ENCODE measurements at places on chromosomes 12 and 14.
A peak's percentile ranks its signal among the peaks of the same experiment; 100 is the strongest.

DNA sequence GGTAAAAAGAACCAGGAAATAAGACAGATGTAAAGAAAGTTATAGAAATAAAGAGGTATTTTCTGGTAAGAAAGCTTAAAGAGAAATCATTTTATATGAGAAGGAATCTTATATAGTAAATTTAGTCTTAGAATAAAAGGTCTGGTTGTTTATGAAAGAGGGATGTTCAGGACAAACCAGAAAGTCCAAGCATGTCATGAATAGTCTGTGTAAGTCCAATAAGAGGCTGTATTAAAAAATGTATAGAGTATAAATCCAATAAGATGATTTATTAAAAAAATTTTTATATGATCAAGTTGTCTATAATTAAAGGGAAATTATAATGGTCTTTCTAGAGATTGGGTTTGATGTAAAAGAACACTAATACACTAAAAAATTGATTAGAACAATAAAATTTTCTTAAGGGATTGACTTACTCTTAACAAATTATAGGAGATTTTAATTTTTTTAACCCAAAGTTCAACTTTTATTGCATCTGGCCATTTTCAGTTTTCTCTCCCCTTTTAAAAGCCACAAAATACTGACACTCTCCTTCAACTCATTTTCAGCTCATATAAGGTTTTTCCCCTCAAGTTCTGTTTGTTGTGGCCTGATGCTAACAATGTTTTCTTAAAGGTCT lies 35.1 kb downstream of the ST8SIA1 start:
- no peak overlapping the region for H3K27ac ChIP-seq
- no peak overlapping the region for H3K4me3 ChIP-seq
- no peaks in the 10 kb centered on the region for H3K36me3 ChIP-seq
- H3K27me3 ChIP-seq = no peaks in the 10 kb centered on the region
- no peak for DNase-seq

- no peak for DNase-seq
- no peaks in the 10 kb centered on the region for H3K27me3 ChIP-seq
- peaks cover 11% of the 10 kb centered on the region for H3K4me1 ChIP-seq
- no peak overlapping the region for H3K27ac ChIP-seq
- H3K4me3 ChIP-seq = no peak overlapping the region
- no peaks in the 10 kb centered on the region for H3K36me3 ChIP-seq
Observed at GRCh38 chr12:109738878-109739665, 25.4 kb downstream of the FAM222A start.

DNA sequence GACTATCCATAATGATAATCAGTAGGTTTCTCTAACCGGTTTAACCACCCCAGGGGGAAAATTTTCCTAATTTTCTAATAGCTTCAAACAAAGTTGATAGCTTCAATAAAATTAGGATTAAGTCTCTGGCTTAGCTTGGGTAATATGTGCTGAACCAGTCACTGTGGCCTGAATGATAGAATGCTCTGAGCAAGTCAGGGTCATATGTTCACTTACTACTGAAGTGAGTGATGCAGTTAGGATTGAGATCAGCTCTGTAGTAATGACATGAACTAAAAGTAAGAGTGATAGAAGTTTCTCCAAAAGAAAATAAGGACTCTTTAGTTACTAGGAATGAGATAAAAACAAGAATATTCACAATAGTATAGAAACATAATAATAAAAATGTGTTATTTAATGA lies 32.6 kb downstream of the ETNK1 start:
- no peaks in the 10 kb centered on the region for H3K27me3 ChIP-seq
- no peak for DNase-seq

- H3K27ac ChIP-seq = peak overlapping the region; percentile 42
- H3K27me3 ChIP-seq = no peaks in the 10 kb centered on the region
- H3K4me1 ChIP-seq = peaks cover 27% of the 10 kb centered on the region
- no peak for DNase-seq
- H3K4me3 ChIP-seq = no peak overlapping the region
Observed at GRCh38 chr12:11765817-11766794, 116.6 kb downstream of the ETV6 start.

- H3K4me3 ChIP-seq = no peak overlapping the region
- peaks cover 20% of the 10 kb centered on the region for H3K4me1 ChIP-seq
- H3K36me3 ChIP-seq = peaks cover 4% of the 10 kb centered on the region
- peak overlapping the region; percentile 69 for H3K27ac ChIP-seq
- DNase-seq = peak; percentile 66
- H3K27me3 ChIP-seq = no peaks in the 10 kb centered on the region
Observed at GRCh38 chr12:12533238-12533829, 29.3 kb downstream of the DUSP16 start.

- no peaks in the 10 kb centered on the region for H3K36me3 ChIP-seq
- no peaks in the 10 kb centered on the region for H3K27me3 ChIP-seq
- no peaks in the 10 kb centered on the region for H3K4me1 ChIP-seq
- H3K4me3 ChIP-seq = no peak overlapping the region
- no peak for DNase-seq
Observed at GRCh38 chr12:121365416-121366062, 13.3 kb upstream of the ANAPC5 start.

GRCh38 chr12:52499806-52500560 lies 6.9 kb upstream of the KRT6A start:
- peaks cover 16% of the 10 kb centered on the region for H3K4me1 ChIP-seq
- H3K27me3 ChIP-seq = no peaks in the 10 kb centered on the region
- DNase-seq = no peak
- no peak overlapping the region for H3K4me3 ChIP-seq
- no peak overlapping the region for H3K27ac ChIP-seq

DNA sequence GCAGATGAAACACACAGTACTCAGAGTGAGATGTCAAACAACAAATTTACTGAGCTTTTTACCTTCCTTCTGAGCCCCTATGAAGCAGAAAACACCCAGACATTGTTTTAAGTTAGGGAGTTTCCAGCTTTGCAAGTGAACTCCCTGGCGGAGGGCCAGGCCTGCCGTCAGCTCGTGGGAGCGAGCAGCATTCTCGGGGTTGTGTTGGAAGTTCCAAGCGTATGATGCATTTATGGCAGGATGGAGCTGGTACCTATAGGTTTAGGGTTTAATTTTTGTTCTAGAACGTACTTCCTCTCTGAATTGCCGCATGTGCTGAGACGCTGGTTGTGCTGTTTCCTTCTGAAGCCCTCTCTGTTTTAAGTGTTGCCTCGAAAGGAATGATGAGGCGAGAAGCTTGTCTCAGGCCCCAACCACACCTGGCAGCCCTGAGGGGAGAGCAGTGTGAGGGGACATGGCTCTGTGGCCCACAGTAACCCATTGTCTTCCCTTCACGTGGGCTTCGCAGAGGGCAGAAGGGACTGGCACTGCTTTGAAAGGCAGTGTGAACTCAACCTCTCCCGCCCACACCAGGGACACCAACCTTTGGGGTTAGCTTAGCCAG lies 76.6 kb downstream of the SSPN start:
- H3K4me3 ChIP-seq = no peak overlapping the region
- H3K27me3 ChIP-seq = no peaks in the 10 kb centered on the region
- peaks cover 50% of the 10 kb centered on the region for H3K4me1 ChIP-seq
- peak overlapping the region; percentile 47 for H3K27ac ChIP-seq
- H3K36me3 ChIP-seq = no peaks in the 10 kb centered on the region

GRCh38 chr12:80780746-80781145 lies 64.0 kb downstream of the MYF5 start:
- H3K4me1 ChIP-seq = peaks cover 7% of the 10 kb centered on the region
- no peak overlapping the region for H3K27ac ChIP-seq
- H3K36me3 ChIP-seq = no peaks in the 10 kb centered on the region
- no peaks in the 10 kb centered on the region for H3K27me3 ChIP-seq

DNA sequence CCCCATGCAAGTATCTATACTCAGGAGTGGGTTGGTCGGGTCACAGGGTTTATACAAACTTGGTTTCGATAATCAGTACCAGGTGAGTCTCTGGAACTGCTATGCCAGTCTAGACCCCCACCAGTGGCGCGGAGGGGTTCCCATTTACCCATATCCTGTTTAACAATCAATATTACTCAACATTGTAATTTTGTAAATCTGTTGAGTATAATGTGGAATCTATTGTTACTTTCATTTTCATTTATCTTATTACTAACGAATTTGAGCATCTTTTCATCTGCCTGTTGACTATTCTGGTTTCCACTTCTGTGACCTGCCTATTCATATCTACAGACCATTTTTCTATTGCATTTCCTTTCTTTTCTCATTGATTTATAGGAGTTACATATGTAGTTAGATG lies 275.2 kb upstream of the CRY1 start:
- no peak overlapping the region for H3K27ac ChIP-seq
- no peaks in the 10 kb centered on the region for H3K36me3 ChIP-seq
- H3K27me3 ChIP-seq = no peaks in the 10 kb centered on the region
- no peak for DNase-seq
- H3K4me1 ChIP-seq = no peaks in the 10 kb centered on the region

DNA sequence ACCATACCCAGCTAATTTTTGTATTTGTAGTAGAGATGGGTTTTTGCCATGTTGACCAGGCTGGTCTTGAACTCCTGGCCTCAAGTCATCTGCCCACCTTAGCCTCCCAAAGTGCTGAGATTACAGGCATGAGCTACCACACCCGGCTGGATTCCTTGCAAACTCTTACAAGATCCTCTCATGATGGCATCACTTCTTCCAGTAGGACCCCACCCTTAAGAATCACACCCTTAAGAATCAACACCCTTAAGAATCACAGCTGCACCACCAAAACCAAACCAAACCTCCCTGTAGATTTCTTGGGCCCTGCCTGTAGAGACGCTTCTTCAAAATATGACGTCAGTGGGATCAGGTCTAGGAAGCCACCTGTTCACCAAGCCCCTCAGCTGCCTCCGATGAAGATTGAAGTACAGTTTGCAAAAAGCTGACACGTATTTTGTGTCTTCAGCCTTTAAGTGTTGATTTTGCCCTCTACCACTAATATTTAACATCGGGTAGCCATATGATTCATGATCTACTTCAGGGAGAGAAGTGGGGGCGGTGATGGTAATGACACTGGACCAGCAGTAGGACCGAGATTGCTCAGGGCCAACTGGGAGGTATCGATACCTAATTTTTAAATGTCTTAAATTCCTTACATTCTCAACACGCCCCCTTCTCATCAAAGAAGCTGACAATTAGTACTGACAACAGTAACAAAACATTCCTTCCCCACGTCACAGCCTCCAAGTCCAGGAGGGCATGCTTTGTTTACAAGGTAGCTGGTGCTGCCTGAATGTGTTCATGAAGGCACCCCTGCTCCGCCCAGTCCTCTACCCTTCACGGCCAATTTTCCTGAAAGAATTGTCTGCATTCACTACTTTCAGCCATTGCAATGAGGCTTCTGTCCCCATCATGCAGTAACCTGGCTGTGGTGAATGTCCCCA lies 57.2 kb downstream of the ESRRB start:
- no peak for DNase-seq
- H3K27me3 ChIP-seq = no peaks in the 10 kb centered on the region
- no peaks in the 10 kb centered on the region for H3K36me3 ChIP-seq
- no peak overlapping the region for H3K4me3 ChIP-seq
- H3K27ac ChIP-seq = no peak overlapping the region
- no peaks in the 10 kb centered on the region for H3K4me1 ChIP-seq

DNA sequence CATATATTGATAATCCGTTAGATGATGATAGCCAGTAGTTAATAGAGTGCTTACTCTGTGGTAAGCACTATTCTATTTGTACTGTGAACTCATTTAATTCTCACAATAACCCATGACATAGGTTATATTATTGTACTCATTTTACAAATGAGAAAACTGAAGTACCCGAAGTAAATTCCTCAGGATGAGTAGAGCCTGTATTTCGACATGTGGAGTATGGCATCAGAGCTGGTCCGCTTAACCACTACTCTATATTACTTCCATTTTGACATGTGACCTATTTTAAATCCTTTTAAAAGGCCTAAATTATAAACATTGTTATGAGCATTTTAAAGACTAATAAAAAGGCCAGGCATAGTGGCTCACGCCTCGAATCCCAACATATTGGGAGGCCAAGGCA lies 8.0 kb upstream of the RAP1B start:
- H3K27me3 ChIP-seq = no peaks in the 10 kb centered on the region
- no peaks in the 10 kb centered on the region for H3K4me1 ChIP-seq
- H3K27ac ChIP-seq = no peak overlapping the region
- H3K4me3 ChIP-seq = no peak overlapping the region
- DNase-seq = no peak

GRCh38 chr14:53180272-53181221 lies 27.4 kb upstream of the DDHD1 start:
- no peak for DNase-seq
- no peaks in the 10 kb centered on the region for H3K4me1 ChIP-seq
- H3K36me3 ChIP-seq = no peaks in the 10 kb centered on the region
- H3K27me3 ChIP-seq = no peaks in the 10 kb centered on the region
- no peak overlapping the region for H3K27ac ChIP-seq

- H3K27me3 ChIP-seq = no peaks in the 10 kb centered on the region
- H3K4me3 ChIP-seq = no peak overlapping the region
- no peak overlapping the region for H3K27ac ChIP-seq
- DNase-seq = no peak
- H3K36me3 ChIP-seq = no peaks in the 10 kb centered on the region
Observed at GRCh38 chr14:91875525-91876286, 8.4 kb upstream of the TC2N start.

DNA sequence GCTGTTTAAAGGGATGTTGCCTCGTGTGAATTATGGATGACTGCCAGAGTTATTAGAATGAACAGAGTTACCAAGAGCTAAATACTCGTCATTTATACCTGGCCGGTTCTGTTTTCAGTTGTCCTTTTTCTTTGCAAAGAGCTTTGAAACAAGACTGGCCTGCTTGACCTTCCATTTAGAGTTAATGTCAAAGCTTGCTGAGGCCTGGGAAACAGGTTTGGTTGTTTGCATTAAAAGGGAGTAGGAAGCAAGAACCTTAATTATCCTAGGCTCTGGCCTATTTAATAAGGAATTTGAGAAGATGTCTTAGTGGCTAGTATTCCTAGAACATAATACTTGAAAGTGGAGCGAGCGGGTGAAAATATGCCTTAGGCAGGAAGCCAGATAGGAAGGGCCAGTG lies 233.3 kb downstream of the CACNA1C start:
- H3K27me3 ChIP-seq = no peaks in the 10 kb centered on the region
- H3K4me1 ChIP-seq = no peaks in the 10 kb centered on the region
- H3K4me3 ChIP-seq = no peak overlapping the region
- no peaks in the 10 kb centered on the region for H3K36me3 ChIP-seq
- DNase-seq = no peak

- no peaks in the 10 kb centered on the region for H3K4me1 ChIP-seq
- no peaks in the 10 kb centered on the region for H3K27me3 ChIP-seq
- H3K27ac ChIP-seq = no peak overlapping the region
Observed at GRCh38 chr14:27528328-27528727, 930.5 kb upstream of the NOVA1 start.

All from testis (tissue), 5 donors.